T1000 (cell line): ENCODE measurements at places on chromosomes 3 and 15.

DNA sequence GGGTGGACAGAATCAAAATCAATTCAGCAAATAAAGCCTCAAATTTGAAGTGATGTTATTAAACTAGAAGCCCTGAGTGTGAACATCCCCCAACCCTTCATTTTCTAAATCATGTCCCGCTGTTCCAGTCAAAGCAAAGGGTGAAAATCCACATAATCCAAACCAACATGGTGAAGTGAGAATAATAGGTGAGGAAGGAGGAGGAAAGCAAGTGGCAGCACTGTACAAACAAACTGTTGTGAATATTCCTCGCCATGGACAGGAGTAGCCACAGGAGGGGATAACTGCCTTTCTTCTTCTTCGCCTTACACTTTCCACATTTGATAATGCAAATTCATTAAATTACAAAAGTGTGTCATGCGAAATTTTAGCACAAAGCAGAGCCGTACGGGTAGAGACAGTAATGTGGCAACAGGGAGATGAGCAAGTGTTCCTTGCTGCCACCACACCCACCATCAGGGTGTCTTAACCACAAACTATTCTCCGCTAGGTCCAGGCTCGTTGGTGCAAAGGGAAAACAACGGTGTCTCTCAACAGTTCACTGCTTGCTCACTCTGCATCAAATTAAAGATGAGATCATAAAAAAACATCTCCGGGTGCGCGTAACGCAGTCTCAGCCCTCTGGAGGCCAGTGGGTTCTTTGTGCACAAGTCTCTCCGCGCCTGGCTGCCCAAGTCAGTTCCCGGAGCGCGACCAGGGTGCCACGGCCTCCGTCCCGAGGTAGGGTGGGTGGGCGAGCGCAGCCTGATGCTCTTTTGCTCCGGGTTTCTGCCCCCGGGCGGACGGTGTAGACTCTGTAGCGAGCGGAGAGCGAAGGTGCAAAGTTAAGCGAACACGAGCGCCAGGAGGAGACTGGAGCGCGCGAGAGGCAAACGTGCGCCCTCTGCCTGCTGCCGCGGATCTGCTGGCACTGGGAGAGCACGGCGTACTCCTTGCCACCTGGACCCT, 6.7 kb downstream of the EPHA3 start:
- peak; percentile 52 for DNase-seq

- DNase-seq, result no peak
These were observed 206.0 kb downstream of the THRB start for GRCh38 chr3:24288496-24289236.

GRCh38 chr15:63284335-63284734, 6.9 kb downstream of the APH1B start:
- DNase-seq, result no peak

DNA sequence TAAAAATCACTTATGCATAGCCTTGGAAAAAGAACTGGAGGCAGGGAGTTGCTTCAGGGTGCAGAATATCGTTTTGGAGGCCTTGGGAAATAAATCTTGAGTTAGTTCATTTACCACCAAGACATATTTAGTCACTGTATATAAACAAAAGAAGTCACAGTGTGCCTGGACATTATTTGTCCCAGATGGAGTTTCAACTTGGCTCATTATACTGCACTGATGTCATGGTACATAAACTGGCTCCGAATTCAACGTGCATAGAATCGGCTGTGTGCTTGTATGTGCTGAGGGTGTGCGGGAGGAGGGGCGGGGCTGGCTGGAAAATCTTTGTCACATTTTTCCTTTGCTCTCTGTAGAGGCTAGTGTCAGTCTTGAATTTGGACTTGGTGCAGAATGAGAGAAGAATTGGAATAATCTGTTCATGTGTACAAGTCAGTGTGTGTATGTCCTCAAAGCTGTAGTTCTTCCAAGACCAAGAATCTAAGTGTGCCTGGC, 86.6 kb downstream of the FNDC3B start:
- DNase-seq, result no peak

DNA sequence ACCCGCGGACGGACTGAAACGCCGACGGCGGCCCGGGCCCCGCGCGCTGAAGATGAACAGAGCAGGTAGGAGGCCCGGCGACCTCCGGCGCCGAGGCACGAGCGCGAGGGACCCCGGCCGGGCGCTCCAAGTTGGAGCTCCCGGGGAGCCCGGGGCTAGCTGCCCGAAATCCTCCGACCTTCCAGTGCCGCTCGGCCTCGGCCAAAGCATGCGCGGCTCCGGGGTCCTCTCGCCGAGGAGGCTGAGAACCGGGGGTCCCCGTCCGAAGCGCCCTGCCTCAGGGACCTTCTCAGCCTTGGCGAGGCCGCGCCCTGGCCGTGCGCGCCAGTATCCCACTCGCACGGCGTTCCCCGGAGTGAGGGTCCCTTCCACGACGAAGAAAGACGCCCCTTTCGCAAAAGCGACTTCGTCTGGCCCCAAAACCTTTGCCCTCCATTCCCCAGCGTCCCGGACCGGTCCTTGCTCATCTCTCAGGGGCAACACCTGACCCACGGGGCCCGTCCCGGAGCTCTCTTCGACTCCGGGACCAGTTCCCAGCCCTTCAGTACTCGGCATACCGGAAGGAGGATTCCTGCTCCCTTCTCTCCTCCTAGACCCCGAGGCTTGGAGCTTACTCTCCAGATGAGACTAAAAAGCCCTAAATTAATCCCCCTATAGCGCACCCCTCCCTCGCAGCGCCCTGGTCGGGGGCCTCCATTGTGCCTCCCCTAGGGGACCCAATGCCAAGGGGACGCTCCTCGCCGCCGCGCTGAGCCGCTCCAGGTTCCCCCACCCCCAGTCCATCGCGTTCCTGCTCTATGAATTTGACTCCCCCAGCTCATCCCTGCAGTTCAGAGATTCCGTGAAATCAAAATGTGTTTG, 7.7 kb upstream of the FGD5 start:
- DNase-seq, result no peak

GRCh38 chr3:56373386-56373785, 94.9 kb downstream of the ERC2 start:
- no peak for DNase-seq

DNA sequence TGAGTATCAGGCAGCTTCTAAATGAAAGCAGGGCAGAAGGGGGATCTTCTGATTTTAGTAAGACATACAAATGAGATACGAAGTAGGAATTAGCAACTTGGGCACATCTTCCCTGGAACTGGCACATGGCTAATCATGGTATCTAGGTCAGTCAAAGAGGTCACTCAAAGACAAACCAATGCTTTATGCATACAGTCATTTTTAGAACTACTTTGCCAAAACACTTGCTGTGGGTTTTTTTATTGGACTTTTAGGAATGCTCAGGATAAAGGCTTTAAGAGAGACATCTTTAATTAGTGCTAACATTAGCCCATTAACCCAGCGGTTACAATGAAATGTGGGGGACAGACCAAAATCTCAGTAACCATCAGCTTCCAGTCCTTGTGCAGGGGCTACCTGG, 51.7 kb downstream of the GPR176 start:
- DNase-seq, result no peak

GRCh38 chr15:97903971-97904572, 56.4 kb upstream of the ARRDC4 start:
- peak; percentile 49 for DNase-seq

- no peak for DNase-seq
These were observed 15.4 kb downstream of the RASGRP1 start for GRCh38 chr15:38549222-38549621.

DNA sequence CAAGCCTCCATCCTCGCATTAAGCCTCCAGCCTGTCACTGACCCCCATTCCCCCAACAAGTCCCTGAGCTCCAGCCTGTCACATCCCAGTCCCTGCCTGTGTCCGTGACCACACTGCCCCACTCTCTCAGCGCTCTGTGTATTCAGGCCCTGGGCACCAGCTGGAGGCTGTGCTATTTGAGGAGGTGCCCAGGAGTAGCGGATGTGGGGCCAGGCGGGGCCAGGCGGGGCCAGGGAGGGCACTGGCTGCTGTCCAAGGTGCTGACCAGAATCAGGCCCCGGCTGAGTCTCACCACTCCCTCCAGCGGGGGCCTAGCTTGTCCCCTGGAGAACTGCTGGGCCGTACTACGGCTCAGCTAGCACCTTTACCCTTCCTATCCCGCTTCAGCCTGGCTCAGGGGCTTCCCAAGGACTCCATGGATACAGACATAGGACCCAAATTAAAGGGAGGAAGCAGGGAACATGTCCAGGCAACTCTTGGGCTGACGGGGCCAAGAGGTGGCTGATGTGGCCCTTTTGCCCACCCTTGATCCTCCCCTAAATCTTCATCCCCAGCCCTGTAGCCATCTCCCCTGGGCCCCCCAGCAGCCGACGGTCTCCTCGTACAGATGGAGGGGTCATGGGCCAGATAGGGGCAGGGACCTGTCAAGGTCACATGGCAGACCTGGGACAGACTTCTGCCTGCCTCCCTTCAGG, 1.1 kb downstream of the HHATL start:
- DNase-seq, result peak; percentile 14

DNA sequence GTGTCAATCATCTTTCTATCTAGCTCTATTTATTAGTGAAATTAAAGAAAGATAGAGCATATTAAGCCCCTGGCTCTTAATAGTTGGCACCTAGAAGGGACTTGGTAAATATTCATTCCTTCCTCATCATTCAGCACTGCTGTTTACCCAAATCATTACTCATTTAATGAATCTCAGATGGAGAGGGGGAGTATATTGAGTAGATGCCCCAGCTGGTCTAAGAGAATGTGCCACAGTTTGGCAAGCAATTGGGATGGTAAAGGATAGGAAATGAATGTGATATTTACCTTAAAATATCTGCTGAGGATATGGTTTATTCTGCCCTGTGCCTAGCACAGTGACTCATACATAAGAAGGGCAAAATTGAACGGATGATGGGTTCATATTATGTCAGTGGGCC, 6.0 kb downstream of the IL1RAP start:
- no peak for DNase-seq

DNA sequence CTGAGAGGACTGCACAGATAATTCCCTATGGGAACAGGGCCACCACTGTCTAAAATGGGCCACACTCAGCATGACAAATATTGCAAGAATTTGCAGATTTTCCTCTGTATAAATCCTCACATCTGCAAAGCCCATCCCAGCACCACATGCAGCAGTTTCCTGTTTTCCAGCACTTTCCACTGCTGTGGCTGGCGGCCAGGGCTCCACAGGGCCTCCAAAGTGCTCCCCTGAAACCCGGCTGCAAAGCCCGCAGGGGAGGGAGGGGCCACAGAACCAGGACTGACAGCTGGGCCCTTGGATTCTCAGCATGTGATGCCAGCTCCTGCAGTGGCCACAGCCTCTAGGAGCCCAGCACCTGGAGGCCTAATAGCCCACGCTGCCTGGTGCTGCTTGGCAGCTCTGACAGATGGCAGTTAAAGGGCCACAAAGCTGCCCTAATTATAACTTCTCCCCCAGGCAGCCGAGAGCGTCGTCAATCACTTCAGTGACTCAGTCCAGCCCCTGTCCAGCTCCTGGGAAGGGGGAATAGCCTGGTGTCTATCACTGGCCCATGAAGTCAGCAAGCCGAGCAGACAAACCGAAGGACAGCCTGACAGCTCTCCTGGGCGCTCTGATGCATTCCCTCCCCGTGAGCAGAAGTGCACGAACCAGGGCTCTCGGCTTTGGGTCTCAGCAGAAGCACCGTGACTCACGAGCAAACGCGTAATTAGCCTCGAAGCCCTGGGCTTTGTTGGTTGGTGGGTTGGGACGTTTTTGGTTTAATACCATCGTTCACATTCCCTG, 4.7 kb downstream of the LRRC15 start:
- DNase-seq, result peak; percentile 76

DNA sequence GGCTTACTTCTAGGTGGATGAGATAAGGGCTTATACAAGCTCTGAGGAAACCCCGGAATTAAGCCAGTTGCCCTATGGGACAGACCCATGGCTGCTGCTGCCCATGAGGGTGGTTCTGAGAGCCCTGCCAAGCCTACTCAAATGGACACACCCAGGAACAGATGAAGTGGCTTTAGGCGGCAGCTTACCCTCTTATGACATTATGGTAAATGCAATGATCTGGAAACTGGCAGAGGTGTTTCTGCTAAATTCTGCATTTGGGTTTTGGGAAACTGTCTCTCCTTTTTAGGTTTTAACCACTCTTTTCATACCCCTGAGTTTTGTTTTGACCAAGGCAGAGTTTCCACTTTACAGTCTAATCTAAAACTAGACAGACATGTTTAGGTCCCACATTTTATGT, 9.0 kb upstream of the ZBED2 start:
- DNase-seq, result no peak

DNA sequence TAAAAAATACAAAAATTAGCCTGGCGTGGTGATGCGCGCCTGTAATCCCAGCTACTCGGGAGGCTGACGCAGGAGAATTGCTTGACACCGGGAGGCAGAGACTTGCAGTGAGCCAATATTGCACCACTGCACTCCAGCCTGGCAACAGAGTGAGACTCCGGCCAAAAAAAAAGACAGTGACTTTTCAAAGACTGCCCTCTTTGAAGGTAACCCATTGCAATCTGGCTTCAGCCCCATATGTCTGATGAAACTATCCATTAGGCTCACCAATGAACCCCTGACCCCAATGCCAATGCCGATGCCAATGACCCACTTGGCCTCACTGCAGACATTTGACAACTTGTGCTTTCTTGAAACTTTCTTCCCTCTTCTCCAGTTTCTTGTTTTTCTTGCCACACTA, 54.3 kb downstream of the NCEH1 start:
- DNase-seq, result no peak

GRCh38 chr3:164390046-164390445, 688.2 kb downstream of the SI start:
- DNase-seq, result no peak

- DNase-seq, result no peak
These were observed 90.0 kb downstream of the APBA2 start for GRCh38 chr15:28975766-28976179.

GRCh38 chr15:88790486-88790885, 12.8 kb upstream of the ACAN start:
- DNase-seq, result no peak

DNA sequence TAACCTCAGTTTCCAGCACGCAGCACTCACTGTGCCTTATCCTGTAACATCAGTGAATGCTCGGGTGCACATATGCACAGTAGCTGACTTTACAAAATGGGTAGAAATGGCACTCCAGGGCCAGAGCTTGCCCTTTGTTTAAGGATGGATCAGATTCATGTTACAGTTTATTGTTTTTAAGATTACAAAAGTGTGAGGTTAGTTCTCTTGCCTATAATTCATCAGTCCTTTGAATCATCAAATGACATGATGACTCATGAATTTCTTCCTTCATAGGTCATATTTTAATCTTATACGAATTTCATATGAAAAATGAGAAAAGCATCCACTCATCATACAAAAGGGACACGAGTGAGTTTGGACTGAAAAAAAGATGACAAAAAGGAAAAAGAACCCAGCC, 545.3 kb downstream of the GBE1 start:
- no peak for DNase-seq

GRCh38 chr3:80592792-80593191, 825.0 kb upstream of the ROBO1 start:
- no peak for DNase-seq

GRCh38 chr15:42150219-42150970, 6.0 kb downstream of the PLA2G4F start:
- DNase-seq, result no peak

DNA sequence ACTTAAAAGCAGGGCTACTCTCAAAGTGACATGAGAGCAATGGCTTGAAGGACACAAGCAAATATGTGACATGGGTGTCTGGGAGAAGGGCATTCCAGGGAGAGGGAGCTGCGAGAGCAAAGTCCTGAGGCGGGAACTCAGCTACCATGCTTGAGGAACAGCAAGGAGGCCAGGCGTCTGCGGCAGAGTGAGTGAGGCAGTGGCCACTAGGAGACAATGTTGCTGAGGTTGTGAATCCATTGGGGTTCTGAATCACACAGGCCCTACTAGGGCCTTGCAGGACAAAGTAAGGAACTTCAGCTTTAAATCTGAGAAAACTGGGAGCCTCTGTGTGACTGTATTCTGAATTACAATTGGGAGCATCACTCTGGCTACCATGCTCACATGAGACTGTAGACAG, 94.1 kb upstream of the PRICKLE2 start:
- DNase-seq, result no peak
